ENCODE measurements at places on chromosomes 5 and 9.
A peak's percentile ranks its signal among the peaks of the same experiment; 100 is the strongest.

GRCh38 chr5:154107756-154108155 lies 69.0 kb downstream of the MFAP3 start:
- no peak for ATAC-seq

DNA sequence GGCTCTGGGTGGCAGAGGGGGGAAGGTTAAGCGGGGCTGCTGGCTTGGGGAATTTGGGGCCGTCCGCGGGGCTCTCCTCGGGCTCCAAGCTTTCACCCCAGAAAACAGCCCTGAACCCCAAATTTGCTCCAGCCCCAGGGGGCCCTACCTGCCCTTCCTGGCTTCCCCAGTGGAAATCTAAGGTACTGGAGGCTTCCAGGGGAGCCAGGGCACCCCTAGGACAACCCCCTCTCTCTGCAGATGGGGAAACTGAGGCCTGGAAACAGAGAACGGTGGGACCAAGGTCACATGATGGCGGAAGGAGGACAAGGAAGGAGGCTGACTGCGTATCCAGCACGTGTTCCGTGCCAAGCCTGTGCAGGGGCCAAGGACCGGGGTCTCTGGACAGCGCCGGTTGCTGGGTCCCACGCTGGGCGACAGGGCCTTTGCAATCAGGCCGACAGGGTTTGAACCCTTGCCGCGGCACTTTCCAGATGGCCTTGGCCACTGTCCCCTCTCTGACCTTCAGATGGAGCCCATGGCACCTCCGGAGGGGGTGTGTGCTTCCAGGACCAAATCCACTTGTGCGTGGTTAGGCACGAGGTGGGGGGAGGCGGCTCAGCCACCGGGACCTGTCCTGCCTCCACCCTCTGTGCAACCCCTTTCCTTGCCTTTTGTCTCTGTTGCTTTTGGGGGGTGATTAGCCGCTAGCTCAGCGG lies 183.1 kb downstream of the C9orf50 start:
- ATAC-seq: peak; percentile 31

DNA sequence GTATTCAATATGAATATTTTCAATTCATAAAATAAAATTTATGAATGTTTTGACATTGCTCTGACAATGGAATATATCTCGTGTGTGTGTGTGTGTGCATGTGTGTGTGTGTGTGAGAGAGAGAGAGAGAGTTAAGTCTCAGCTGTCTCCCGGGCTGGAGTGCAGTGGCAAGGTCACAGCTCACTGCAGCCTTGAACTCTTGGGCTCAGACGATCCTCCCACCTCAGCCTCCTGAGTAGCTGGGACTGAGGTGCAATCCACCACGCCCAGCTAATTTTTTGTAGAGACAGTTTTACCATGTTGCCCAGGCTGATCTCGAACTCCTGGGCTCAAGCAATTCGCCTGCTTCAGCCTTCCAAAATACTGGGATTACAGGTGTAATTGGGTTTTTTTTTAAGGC lies 16.1 kb downstream of the G3BP1 start:
- ATAC-seq: no peak

- no peak for ATAC-seq
Observed at GRCh38 chr9:129701549-129701948, 36.1 kb downstream of the PRRX2 start.

- no peak for ATAC-seq
Observed at GRCh38 chr9:131873891-131874440, 134.1 kb upstream of the RAPGEF1 start.

GRCh38 chr5:181223729-181224389 lies 778 bp downstream of the TRIM41 start:
- ATAC-seq: no peak

- ATAC-seq: no peak
Observed at GRCh38 chr9:136621734-136622093, 41.0 kb upstream of the EGFL7 start.

- ATAC-seq: no peak
Observed at GRCh38 chr9:90547896-90548295, 94.7 kb downstream of the DIRAS2 start.

DNA sequence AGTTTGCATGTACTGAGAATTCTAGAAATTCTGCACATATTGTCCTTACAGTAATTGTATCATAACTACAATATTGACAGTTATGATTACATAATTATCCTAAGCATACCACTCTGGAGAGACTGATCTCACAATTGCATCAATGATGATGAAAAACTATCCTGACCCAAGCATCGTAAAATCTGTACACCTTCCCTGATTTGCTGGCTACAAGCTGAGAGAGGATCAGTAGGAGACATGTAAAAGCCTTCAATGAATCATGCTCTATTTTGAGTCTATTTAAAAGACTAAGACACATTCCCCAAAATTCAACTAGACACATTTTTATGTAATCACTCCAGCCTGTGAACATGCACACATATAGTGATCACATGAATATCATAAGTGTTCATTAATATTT lies 1833.8 kb downstream of the EFNA5 start:
- no peak for ATAC-seq

- no peak for ATAC-seq
Observed at GRCh38 chr5:10663489-10664179, 97.4 kb downstream of the DAP start.

GRCh38 chr5:111820072-111820471 lies 63.1 kb upstream of the NREP start:
- ATAC-seq: no peak

GRCh38 chr5:153445875-153446579 lies 44.4 kb upstream of the GRIA1 start:
- ATAC-seq: no peak

DNA sequence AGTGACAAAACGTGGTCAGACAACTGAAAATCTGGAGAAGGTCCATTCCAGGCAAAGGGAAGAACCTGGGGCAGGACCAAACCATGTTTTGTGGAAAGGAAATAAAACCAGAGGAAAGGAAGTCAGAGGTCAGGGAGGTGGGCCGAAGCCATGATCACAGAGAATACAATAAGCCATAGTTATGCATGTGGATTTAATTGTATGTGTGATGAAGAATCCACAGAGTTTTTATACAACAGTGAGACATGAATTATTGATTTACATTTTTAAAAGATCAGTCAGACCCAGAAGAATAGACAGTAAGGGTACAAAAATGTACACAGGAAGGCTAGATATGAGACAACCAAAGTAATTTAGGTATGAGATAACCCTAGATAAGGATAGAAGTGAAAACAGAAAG lies 20.8 kb downstream of the TTC33 start:
- ATAC-seq: no peak

DNA sequence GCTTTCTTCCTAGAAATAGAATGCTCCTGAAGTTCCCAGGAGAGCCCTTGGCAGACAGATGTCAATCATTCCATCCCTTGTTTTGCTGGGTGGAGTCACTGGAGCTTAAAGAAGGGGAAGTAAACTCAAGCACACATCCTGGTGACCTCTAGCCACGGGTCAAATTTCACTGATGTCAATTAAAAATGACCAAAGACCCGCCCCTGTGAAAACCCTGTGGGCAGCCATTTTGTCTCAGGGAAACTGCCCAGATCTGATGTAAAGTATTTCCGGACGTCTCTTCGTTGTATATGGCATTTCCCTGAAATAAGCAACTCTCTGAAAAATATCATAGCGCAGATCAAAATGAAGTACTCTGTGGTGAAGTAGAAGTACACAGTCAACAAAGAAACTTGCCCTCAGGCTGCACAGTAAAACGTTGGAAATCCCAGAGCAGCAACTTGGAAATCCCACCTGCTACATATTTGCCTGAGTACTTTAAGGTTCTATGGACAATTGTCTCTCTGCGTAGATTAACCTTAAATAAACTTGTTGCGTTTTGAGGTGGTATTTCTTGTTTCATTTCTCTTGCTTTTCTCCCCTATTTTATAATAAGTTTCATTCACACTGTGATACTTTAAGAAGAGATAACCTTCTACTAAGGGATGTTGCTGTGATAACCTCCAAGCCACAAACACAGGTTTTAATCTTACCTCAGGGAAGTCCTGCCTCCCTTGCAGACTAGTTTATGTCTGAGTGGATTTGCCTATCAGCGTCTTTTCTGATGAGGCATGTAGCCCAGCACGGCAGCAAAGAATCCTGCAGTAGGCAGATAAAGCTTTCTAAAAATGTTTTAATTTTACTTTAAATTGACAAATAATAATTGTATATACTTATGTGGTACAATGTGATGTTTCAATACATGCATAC lies 60.9 kb upstream of the PIP5K1B start:
- ATAC-seq: no peak

DNA sequence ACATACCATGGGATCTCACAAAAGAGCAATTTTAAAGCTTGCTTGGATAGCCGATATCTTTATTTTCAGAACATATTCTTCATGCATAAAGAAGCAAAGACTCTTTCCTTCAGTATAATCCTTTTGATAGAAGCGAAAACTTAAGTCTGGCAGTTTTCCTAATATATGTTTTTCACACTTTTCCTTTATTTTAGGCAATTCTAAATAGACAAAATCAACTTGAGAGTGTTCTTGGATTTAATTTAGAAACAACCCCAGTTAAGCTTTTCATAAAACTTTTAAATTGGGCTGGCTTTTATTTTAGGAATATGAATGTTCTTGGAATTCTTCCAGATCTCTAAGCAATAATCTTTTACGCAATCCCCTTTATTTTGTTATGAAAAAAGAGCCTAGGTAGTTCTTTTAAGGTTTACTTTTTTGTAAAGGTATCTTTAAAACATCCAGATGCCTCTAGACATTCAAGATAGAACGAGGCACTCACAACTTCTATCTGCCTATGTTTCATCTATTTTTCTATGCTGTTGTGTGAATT lies 51.5 kb upstream of the HSPB3 start:
- no peak for ATAC-seq

DNA sequence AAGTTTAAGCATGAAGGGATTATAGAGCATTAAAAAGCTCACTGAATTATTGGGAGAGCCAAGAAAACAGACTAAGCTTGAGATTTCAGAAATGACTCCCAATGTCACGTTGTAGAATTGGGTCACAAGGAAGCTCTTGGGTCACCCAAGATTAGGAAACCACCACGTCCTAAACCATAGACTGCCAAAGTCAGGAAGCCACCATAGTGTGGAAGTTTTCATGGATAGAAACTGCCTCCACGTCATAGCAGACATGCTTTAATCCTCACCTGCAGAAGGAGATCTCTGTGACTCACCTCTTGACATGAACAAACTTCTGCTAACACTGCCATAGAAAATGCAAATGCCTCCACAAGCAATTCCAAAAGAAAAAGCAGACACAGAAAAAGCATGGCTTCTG lies 106.3 kb downstream of the SLC1A3 start:
- no peak for ATAC-seq
